ENCODE measurements at places on chromosomes 4 and X. TPM values are rescaled to one million over a fixed set of nuclear protein-coding genes. Genes with fewer than 3 reads are reported as not detected.
A peak's percentile ranks its signal among the peaks of the same experiment; 100 is the strongest.

TMPRSS11D gene
- not detected for total RNA-seq

MID2 gene
- total RNA-seq, result 14.2 TPM

PARM1 gene
- 3.0 TPM for total RNA-seq

KIF4A gene
- total RNA-seq, result 3.4 TPM

LDB2 gene
- 0.46 TPM for total RNA-seq

S100P gene
- total RNA-seq, result 8.8 TPM

FAM236B gene
- total RNA-seq, result not detected

TRIM60 gene
- total RNA-seq, result not detected

IL15 gene
- 9.0 TPM for total RNA-seq

OPHN1 gene
- total RNA-seq, result 3.1 TPM

PCDH18 gene
- 1.2 TPM for total RNA-seq

MAP7D3 gene
- 9.4 TPM for total RNA-seq

DNA sequence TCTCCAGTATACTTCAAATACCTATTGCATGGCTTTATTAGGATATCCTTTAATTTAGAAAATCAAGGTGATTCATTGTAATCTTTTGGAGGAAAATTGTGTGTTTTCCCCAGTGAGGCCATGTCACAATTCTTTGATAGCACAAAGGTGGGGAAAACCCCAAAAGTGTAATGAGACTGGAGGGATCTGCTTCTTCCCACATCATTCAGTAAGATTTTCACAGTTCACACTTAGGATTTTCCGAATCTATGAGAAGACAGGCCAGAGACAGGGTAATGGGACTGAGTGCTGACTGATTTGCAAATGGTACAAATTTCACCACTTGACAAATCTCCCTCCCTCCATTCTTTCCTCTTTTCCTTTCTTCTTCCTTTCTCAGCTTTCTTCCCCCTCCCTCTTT, 181.1 kb downstream of the MGST2 start:
- no peak for DNase-seq

GRCh38 chrX:30863974-30864373, 25.1 kb downstream of the TAB3 start:
- no peak for DNase-seq

DNA sequence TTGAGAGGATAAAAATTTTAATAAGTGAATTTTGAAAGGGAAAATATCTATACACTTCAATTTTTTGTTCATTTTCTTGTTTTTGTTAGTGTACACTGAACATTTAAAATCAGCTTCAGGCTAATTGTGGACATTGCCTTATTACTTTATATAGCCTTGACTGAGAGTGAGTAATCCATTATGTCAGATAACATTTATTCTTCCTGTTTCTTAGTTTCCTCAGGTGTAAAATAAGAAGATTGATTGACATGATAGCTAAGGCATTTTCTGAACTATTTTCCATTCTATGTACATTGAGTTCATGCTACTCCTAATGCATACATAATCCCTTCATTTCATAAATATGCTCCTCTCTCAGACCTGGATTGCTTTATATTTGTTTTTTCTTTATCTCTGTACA, 607.3 kb upstream of the AADAT start:
- no peak for DNase-seq

GRCh38 chr4:120658772-120659171, 263.8 kb downstream of the PRDM5 start:
- DNase-seq, result no peak

GRCh38 chrX:129932821-129933321, 26.9 kb downstream of the UTP14A start:
- no peak for DNase-seq

- DNase-seq, result no peak
Measured at GRCh38 chr4:83387012-83387411, 52.4 kb upstream of the HPSE start.

DNA sequence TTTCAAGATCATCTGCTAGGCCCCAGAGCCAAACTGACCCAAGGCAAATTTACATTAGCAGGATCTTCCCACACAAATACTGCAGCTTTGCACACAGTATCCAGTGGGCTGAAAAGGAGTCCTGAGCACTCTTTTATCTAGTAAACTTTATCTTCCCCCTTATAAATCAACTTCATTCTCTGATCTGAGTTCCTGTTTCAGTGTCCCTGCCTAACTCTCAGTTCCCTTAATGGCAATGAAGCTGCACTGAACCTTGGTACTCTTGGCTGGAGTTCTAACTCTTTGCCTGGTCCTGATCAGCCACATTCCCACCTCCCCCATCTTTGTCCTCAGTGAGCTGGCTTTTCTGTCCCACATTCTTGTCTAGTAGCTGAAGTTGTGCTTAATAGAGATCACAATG, 37.4 kb downstream of the EDA2R start:
- DNase-seq, result no peak

- no peak for DNase-seq
Measured at GRCh38 chr4:27568236-27568951, 707.8 kb downstream of the STIM2 start.

- no peak for DNase-seq
Measured at GRCh38 chrX:51737091-51737490, 6.2 kb upstream of the GSPT2 start.

DNA sequence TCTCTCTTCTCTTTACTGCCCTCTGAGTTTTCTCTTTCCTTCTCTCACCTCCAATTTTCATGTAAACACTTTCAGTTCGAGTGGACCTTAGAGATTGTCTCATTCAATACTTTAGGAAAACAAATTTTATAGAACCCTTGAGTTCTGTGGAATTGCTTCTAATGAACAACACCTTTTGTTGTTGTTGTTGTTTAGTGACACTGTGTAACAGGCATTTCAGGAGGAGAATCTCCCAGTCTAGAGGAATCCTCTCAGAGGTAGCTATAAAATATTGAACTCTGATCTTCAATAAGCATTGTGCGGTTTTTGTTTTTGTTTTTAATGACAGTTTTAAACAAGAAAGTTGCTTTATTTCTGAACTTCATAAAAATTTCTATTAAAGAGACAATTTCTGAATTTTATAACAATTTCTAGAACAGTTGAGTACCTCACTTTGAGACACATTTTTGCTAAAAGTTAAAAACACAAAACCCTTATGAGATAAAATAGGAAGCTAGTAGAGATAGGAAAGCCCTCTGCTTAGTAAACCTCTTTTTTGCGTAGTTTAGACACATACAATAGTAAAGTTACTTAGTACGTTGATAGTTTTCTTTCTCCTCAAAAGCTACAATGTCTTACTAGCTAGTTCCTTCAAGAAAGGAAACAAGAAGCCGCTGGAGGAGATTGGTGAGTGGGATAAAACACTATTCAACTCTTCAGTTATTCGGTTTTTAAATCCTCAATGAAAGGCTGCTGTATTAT, 38.8 kb downstream of the CLCN3 start:
- DNase-seq, result no peak

DNA sequence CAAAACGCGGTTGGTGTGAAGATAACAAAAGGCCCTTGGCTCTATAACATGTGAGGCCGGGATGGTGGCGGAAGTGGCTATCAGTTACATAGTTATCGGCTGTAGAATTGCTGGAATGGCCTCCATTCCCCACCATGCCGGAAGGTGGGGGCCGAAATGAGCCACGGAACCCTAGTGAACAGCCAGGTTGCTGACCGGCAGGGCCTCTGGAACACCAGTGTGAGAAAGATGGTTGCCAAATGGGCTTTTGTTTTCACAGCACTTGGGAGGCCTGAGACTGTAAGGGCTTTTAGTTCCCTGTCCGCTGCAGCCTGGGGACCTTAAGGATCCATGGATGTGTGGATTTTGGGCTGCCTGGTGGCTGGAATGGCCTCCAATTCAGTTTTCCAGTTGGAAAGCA, 23.3 kb upstream of the ARX start:
- no peak for DNase-seq

DNA sequence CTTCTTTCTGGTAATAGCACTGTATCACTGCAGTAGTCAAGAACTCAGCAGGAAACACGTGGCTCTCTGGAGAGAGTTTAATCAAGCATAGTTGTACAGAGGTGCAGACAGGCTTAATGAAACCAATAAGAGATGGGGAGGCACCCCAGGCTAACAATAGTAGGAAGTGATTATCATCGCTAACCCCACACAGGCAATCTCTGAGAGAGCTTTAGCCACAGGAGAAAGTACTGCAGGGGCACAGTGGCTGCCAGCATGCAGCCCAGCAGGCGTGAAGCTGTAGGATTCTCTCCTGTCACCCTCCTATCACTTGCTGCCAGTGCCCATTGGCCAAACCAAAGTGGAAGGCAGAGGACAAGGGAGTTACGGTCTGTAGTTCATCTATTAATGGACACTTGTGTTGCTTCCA, 450.0 kb upstream of the RASGEF1B start:
- no peak for DNase-seq

DNA sequence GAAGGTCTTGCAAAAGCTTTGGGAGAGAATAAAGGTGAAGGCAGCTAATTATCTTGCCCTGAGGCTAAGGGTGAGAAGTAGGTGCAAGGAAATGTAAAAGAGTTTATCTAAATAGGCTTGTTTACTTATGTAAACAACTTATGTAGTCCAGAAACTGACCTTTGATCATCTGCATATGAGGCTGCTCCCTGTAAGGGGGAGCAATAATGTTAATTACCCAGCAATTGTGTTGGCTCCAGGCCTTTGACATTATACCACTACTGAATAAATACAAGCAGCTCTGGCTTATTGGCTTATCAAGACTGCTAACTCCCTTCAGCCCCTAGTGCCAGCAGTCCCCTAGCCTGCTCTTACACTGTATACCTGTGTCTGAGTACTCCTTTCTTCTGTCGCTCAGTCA, 303.7 kb upstream of the GNPDA2 start:
- no peak for DNase-seq

- DNase-seq, result no peak
Measured at GRCh38 chr4:174198828-174199227, 84.6 kb downstream of the FBXO8 start.

DNA sequence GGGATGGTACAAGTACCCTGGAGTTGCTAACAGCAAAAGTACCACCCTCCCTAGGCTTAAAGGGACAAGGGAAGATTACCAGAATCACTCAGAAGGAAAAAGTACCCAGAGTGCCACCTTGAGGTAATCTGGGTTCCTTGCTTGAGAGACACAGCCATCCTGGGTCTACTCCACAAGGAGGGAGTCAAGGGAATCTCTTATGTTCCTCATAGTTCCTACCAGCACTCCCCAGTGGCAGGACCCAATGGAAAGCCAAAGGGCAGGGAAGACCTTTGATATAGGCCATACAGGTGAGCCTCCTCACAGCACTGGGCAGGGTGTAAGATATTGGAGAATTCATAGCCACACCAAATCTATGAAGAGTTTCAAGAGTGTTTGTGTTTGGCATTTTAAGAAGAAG, 5.7 kb downstream of the IL2 start:
- DNase-seq, result no peak

DNA sequence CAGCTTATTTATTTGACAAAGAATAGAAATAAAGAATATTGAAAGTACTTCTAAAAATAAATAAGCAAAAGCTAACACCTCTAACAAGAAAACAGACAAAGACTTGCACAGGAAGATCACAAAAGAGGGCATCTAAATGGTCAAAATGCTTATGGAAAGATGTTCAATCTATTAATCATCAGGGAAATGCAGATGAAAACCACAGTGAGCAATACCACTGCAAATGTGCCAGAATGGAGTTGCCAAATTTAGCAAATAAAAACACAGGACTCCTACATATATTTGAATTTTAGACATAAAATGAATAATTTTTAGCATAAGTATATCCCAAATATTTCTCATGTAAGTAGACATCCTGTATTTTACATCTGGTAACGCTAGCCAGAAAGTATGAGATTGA, 56.1 kb upstream of the HPGD start:
- DNase-seq, result no peak

DNA sequence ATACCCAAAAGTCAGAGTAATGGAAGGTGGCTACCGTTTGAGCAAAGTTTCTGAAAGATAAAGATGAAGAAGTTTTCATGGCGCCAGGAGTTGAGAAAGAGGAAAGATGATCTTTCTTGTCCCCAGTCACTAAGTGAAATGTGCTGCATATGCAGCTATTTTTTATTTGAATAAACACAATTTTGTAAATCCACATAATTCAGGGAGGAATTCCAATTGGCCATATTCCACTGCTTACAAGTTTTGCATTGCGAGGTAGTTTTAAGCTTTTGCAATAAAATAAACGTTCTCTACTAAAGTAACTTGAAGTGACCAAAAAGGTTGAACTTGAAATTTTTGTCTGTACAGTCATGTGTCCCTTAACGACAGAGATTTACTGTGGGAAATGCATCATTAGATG, 139.3 kb upstream of the VCX2 start:
- DNase-seq, result no peak

DNA sequence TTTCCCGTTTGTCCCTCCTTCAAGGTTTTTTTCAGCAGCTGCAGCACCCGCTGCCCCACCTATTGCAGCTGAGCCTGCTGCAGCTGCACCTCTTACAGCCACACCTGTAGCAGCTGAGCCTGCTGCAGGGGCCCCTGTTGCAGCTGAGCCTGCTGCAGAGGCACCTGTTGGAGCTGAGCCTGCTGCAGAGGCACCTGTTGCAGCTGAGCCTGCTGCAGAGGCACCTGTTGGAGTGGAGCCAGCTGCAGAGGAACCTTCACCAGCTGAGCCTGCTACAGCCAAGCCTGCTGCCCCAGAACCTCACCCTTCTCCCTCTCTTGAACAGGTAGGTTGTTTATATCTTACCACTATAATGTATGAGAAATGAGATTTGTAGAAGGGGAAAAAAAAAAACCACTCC, 4.5 kb downstream of the PRR27 start:
- DNase-seq, result no peak

- DNase-seq, result peak; percentile 5
Measured at GRCh38 chr4:155342142-155342541, 34.6 kb downstream of the MAP9 start.

GRCh38 chr4:87185146-87185870, 35.1 kb downstream of the KLHL8 start:
- no peak for DNase-seq

GRCh38 chrX:135275973-135276372, 24.1 kb downstream of the ETDA start:
- no peak for DNase-seq

GRCh38 chr4:183659029-183659871, at the start of the genes RWDD4 and TRAPPC11:
Gene RWDD4 (minus strand): TSS chr4:183659185. CDS start chr4:183658952, 233 bp downstream.
Gene TRAPPC11 (plus strand): TSS chr4:183659293. CDS start chr4:183663868, 4,575 bp downstream.
- DNase-seq, result peak; percentile 92

DNA sequence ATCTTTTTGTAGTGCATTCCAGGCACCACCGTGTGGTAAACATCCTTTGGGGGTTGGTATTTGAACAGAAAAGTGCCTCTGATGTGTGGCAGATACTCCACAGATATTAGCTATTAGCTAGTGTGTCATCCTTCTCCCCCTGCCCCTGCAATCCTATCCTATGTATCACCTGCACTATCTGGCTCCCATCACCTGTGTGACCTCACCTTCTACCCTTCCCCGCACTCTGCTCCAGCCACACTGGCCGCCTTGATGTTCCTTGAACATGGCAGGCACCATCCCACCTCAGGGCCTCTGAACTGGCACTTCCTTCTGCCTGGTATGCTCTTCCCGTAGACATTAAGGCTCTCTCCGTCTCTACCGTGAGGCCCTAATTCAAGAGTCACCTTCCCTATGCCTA, 3.7 kb downstream of the ELK1 start:
- DNase-seq, result no peak

- no peak for DNase-seq
Measured at GRCh38 chr4:101254776-101255175, 92.5 kb downstream of the PPP3CA start.

- DNase-seq, result no peak
Measured at GRCh38 chr4:68750555-68750954, 65.2 kb upstream of the UGT2B10 start.

Data from kidney epithelial cell (primary cell).